ENCODE measurements at places on chromosomes 11 and 22.

- DNase-seq = no peak
Measured at GRCh38 chr11:113675565-113675964, 30.5 kb downstream of the TMPRSS5 start.

DNA sequence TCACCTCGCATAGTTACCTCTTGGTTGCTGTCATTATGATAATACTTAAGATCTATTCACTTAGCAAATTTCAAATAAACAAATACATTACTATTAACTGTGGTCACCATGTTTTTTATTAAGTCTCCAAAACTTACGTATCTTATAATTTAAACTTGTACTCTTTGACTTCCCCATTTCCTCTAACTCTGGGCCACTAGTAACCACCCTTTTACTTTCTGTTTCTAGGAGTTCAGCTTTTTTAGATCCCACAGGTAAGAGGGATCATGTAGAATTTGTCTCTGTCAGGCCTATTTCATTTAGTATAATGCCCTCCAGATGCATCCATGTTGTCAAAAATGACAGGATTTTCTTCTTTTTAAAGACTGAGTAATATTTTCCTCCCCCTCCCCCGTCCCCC, 212.4 kb upstream of the C11orf87 start:
- DNase-seq = no peak

GRCh38 chr11:114308689-114309089, 12.5 kb downstream of the NNMT start:
- DNase-seq = no peak

DNA sequence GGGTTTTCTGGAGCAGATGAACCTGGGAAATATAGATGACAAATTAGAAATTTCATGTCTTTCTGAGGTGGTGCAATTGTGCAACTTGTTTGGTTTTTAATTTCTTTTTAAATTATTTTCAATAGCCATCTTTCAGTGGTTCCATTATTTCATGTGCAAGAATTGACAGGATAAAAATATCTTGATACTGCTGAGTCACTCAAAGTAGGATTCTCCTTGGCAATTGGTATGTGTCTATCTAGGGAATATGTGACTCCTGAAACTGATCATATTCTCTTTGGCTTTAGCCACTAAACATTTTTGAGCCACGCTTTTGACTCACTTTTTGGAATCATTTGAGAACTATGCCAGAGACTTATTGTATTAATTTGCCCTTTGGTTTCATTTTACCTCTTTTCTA, 331.5 kb downstream of the KCNA4 start:
- DNase-seq = no peak

GRCh38 chr22:40200795-40201530, 23.2 kb downstream of the TNRC6B start:
- no peak for DNase-seq

GRCh38 chr11:66172146-66172545, 96.3 kb upstream of the RAB1B start:
- peak; percentile 14 for DNase-seq

DNA sequence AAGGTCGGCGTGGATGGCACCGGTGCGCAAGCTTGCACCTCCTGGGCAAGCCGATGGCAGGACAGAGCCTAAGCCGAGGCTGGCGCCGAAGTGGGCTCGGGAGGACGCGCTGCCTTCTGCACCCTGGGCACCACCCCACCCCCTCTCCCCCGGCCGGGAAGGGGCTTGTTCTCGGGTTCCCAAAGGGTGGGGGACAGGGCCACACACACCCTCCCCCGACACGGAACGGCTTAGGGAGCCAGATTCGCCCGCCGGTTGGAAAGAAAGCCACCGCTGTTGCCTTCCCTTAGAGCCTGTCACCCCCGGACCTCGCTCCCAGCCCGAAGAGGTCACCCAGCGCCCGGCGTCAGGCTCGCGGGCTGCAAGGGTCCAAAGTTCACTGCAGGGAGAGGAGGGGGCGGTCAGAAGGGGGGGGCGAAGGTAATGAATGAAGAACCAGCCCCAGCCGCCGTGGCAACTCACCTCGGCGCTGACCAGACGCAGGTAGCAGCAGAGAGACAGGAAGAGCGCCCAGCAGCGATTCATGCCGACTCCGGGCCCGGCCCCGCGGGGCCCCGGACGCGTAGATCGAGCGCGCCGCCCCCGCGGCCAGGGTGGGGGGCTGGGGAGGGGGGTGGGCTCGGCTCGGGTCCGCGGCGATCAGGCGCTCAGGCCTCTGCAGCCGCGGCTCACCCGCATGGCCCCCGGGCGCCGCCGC, 1.2 kb downstream of the PDGFB start:
- DNase-seq = peak; percentile 79

DNA sequence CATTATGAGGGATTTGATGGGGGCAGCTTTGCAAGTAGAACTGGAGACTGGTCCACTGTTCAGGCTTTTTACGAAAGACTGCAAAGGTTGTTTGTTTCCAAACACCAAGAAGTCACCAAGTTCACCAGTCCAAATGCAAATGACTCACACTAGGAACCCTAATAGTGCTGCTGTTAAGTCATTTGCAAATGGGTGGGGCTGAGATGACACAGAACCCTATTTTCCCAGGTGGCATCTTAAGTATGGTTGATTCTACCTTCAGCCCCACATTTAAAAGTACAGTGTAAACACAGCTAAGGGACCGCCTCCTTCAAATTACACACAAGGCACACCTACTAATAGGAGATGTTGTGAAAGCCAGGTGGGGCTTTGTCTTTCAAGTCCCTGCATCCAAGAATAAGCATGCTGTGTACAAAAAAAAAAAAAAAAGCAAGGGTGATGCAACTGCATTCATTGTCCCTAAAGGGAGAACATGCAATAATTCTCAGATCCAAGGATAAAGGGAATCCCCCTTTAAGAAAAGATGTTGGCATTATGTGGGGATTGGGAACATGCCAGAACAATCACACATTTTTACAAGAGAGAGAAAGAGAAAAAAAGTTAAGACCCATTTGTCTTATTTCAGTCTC, 27.3 kb downstream of the BDNF start:
- DNase-seq = no peak

DNA sequence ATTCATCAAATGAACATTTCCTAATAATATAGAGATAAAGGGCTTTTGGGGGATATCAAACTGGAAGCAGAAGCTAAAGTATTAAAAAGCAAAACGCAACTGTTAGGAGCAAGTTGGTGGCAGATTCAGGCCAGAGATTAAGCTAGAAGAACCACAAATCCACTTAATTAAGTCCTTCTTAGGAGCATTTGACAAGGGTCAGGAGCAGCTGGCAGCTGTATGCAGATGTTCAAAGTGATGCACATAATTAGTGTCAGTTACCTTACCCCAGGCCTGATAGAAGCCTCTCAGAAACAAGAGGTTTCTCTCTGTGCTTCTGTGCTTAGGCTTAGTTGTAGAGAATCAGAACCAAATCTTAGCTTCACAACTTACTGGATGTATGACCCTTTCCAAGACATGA, 546.5 kb upstream of the ANO5 start:
- no peak for DNase-seq

DNA sequence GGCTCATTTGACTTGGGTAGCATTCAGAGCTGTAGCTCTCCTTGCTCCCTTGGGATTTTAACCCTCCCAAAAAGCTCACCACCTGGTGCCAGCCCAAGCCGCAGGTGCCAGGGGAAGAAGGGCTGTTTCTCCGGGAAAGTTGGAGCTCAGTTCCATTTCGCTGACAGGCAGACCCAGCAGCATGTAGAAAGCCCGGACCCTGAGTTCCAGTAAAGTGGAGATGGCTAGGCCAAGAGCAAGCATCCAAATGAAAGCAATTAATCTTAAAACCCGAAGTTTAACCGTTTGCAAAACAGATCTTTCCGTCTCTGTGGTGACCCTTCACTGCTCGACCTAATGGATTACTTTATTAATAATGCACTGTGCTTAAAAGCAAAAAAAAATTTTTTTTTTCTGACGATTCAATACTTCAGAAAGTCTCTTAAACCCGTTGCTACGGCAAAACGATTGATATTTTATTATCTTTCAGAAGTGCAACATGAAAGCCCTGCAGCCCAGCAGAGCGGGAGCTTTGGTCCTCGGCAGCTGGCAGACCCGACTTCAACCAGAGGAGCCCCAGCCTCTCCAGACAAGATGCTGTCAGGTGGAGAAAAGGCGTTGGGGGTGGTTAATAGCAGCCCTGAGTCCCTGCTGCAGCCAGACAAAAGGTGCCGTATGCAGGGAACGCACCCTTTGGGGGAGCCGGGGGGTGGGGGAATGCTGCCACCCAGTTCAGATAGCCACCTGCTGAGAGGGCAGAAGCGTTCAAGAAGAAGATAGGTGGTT, 3.3 kb downstream of the LMO1 start:
- no peak for DNase-seq

- DNase-seq = no peak
Measured at GRCh38 chr11:128291835-128292234, 295.5 kb downstream of the ETS1 start.

DNA sequence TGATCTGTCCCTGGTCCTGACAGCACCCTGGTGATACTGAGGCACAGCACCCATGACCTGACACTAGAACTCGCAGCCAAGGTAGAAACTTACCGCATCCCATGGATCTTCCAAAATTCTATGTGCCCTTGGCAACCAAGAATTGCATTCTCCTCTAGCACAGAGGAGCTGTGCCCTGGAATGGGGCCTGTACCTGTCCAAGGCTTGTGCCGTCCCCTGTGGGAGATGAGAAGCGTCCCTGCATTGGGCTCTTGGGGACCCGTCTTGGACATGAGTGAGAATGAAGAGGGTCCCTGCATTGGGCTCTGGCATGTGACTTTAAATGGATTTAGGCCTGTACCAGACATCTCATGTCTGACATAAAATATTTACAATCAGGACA, 67.1 kb downstream of the GGTLC2 start:
- DNase-seq = no peak

DNA sequence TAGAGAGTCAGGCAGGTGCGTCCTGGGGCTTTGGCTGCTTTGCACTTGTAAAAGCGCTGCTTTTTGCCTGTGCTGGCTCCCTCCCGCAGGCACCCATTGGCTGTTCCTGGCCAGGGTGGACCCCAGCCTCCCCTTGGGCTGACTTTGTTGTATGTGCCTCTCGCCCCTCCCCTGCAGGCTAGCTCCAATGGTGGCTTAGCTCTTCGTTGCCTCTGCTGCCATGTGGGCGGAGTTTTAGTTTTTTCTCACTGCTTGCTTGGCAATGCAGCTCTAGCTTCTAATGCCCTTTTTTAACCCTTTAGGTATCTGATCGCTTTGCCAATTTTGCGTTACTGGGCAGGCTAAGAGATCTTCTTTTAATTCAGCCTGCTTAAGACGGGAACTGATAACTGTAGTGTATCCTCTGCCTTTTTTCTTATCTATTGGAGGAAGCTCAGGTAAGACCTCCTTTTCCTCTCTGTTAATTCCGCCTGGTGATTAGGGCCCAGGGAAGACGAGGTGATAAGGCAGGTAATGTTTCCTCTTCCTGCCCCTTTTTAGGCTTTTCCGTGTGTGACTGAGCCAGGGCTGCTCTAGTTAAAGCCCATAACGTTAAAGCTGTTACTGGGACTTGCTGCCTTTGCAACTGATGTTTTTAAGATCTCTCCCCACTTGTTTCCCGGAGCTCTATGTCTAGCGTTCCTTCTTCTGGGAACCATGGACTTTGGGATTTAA, 11.7 kb upstream of the GLYATL1 start:
- peak; percentile 56 for DNase-seq

GRCh38 chr11:17923217-17923616, 89.6 kb downstream of the SERGEF start:
- DNase-seq = no peak

GRCh38 chr11:108697872-108698473, 33.1 kb downstream of the DDX10 start:
- DNase-seq = peak; percentile 9

DNA sequence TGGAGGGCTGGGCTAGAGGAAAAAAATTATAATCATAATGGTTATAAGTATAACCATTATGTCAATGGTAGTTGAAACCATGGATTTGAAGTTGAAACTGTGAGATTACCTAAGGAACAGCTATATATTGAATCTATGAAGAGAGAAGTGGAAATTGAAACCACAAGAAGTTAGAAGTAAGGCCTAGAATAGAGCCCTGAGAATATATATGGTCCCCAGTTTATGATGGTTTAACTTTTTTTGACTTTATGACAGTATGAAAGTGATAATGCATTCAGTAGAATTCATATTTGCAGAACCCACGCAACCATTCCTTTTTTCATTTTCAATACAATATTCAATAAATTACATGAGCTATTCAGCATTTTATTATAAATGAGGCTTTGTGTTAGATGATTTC, 15.0 kb downstream of the AASDHPPT start:
- no peak for DNase-seq

DNA sequence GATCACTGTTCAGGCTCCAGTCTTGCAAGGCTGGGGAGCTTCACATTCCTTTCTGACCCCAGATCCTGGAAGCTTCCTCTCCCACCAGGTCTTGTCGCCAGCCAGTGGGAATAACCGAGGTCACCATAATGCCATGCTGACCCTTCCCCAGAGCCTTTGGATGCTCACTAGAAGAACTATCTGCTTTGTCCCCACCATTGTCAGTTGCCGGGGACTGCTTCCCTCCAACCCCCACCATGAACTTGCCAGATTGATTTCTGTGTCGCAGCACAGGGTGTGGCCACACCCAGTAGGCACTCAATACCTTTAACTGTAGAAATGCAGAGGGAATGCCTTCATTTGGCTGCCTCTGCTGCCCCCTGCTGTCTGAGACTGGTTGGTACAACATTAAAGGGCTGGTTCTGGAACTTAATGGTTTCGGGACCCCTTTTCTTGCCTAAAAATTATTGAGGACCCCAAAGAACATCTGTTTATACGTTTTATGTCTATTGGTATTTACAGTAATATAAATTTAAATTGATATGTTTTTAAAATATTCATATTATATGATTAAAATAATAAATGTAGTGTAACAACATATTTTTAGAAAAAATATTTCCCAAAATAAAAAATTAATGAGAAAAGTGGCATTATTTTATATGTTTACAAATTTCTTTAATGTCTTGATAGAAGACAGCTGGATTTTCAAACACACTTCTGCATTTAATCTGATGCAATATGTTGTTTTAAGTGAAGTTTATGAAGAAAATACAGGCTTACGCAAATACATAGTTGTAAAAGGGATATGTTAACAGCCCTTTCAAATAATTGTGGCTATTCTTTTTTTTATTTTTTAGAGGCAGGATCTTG, 6.7 kb upstream of the GDPD5 start:
- DNase-seq = no peak

DNA sequence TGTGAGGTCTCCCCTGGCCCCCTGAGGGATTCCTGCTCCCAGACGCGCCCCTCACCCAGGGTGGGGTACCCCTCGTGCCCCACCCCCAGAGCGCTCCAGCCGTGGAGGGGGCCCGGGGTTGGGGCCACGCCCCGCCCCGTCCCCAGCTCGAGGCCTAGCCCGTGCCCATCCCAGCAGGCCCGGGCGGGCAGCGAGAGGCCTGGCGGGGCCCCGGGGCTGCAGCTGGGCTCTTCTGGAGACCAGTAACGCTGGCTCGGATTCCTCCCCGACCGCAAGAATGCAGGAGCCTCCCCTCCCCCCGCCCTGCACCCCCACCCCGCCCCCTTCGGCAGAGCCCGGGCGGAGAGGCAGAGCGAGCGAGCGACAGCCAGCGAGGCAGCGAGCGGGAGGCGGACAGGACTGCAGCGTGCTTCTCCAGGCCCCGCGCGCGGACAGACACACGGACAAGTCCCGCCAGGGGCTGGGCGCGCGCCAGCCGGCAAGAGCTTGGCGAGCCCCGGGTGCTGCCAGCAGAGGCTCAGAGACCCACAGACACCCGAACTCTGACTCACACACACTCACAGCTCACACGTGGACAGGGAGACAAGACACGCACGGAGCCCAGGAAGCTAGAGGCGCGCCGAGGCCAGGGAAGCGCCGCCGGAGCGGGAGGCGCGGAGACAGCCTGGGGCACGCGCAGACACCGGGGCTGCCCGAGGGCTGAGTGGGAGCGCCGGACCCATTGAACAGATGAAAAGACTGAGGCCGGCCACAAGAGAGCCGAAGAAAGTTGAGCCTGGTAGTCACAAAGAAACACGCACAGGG, 15.2 kb downstream of the BCL9L start:
- peak; percentile 88 for DNase-seq

GRCh38 chr11:119382101-119382500, 611 bp upstream of the USP2 start:
- DNase-seq = no peak
